NCI-H1092 (cell line): ENCODE measurements at places on chromosomes 7 and 10.

GRCh38 chr7:30738026-30738915 is 13.7 kb upstream of the INMT start:
- no peak for DNase-seq

DNA sequence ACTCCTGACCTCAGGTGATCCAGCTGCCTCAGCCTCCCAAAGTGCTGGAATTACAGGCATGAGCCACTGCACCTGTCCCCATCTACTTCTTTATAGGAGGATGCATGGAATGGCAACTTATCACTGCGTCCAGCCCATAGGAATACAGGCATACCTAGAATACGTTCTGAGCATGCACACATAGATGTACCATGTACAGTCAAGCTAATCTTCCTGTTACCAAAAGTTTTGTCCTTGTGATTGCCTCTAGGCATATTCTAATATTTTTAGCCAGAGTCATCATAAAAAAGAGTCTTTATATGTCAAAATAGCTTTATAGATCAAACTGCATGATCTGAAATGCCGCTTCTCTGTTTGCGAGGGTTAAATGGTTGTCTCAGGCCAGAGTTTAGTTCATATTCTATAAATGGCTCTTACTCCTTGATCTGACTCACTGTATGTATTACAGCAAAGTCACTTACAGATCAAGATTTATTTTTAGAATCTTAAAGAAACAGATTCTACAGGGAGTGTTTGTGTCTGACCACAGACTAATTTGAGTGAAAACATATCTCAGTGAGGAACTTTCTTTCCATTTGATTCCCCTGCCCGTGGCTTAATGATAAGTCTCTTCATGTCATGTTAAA is 210.9 kb downstream of the CREB5 start:
- DNase-seq = no peak

- no peak for DNase-seq
Observed at GRCh38 chr10:88540351-88540750, 42.8 kb downstream of the RNLS start.

DNA sequence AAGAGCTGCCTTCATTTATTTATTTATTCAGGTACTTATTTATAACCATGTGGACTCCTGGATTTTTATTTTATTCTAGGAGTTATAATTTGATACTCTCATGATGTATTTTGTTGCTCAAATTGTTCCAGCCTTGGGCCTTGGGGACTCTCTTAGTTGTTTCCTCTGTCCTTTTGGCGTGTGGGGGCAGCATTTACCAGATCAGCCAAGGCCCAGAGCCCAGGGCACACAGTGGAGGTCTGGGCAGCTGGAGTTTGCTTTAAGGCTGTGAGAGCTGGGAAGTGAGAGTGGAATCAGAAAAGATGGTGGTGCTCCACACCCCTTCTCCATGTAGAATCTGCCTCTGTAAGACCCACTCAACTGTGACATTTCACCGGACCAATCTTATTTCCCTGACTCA is 398.9 kb downstream of the RPS24 start:
- no peak for DNase-seq

DNA sequence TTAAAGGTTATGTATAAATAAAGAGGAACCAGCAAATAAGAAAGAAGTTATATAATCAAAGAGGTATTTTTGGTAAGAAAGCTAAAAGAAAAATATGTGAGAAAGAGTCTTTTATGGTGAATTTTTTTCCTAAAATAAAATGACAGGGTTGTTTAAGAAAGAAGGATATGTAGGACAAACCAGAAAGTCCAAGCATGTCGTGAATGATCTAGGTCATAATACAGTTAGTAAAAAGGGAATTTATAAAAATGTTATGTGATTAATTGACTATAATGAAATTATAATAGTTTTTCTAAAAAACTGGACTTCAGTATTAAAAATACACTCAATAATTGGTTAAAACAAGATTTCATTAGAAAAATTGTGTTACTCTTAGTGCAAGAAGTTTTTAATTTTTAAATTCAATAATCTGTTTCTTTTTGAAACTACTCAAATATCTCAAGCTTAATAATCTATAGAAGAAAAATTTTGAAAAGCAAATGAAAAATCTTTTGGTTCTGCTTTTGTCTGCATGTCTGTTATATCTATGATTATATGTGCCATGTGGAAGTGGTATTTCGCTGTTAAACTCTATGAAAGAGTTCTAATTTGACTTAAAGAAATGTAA is 23.3 kb downstream of the AVL9 start:
- DNase-seq = no peak

- no peak for DNase-seq
Observed at GRCh38 chr7:7434329-7434728, 101.3 kb downstream of the COL28A1 start.

- no peak for DNase-seq
Observed at GRCh38 chr10:121911421-121911697, 16.5 kb downstream of the ATE1 start.

DNA sequence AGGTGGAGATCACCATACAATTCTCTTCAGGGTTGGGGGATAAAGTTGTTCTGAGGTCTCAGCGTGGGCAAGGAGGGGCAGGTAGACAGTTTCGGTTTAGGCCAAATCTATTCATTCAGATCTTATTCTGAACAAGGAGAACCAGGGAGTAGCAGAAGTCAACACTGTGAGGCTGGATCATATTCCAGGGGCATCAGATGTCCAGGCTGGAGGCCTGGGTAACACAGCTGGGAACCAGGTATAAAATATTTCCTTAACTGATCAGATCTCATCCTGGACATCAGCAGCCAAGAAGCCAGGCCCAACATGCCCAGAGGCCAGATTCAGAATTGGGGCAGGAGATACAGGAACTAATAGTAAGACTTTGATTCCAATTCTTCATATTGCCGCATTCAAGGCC is 19.2 kb upstream of the FLNC start:
- no peak for DNase-seq

- no peak for DNase-seq
Observed at GRCh38 chr10:56068473-56069263, 292.4 kb downstream of the ZWINT start.

GRCh38 chr7:108235451-108236061 is 105.4 kb upstream of the LAMB4 start:
- no peak for DNase-seq

DNA sequence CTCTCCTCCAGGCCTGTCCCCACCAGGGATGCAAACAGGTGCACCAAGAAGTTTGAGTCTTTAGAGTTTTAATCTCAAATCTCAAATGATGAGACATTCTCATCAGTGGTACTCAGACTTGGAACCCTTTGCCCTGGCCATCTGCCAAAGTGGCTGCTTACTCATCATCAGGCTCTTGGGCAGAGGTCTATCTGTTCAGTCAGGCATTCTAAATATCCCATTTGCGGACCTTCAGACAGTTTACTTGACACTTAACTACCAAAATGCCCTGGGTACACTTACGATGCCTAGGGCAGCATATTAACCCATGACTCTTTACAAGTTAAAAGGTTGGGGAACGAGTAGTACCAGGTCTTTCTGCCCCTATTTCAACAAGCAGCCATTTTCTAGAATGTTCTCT is 61.2 kb upstream of the YAE1 start:
- no peak for DNase-seq

- DNase-seq = peak; percentile 70
Observed at GRCh38 chr10:74704629-74705357, 121.6 kb upstream of the KAT6B start.

- DNase-seq = no peak
Observed at GRCh38 chr7:134948246-134948645, 38.1 kb upstream of the AGBL3 start.

DNA sequence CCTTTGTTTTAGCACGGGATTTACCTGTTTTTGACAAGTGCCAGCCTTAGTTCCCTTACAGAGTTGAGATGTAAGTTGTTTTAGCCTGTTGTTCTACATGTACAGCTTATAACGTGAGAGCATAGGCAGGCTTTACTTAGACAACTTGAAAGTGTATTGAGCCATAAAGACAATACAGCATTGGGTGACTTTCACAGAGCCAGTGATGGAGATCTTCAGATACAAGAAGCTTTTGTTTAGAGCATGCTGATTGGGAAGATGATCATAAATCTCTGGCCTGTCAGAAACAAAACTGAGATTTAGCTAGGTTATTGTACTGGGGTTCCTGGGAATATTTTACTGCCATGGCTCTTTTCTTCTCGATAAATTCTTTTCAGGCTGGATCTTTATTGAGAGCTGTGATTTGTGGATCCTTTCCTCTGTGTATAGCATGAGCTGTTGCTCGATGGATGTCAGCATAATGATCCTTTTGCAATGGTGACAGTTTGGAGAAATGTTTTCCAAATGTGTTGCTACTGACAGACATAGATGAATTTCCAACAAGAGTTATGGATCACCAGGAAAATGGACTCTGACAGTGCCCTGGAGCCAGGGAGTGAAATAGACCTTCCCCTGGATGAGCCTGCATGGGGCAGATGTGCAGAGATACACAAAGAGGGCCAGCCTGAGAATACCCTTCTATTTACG is 30.2 kb downstream of the LHFPL3 start:
- no peak for DNase-seq

DNA sequence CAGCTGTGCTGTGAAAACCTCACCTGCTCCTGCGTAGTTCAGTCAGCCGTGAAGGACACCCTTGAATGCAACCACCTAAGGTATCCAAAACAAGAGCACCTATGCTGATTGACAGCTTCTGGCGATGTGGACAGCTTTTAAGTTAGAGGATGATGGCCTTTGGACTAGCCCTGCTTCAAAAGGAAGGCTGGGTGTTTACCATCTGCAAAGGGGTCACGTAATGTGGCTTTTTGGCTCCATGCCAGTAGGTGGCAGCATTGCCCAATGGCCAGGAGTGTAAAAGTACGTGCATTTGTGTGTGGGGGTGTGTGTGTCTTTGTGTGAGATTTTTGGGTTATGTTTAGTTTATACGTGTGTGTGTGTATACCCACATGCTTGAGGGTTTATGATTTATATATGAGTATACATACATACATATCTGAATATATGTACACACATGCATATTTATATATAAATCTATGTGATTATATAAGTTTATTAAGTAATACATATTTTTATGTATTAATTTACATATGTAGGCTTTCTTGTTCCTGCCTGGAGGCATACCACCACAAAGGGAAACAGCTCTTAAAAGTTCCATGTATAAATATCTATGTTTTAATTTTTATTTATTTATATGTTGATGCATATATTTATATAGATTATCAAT is 236.3 kb upstream of the ANKRD30A start:
- DNase-seq = peak; percentile 44
